ENCODE measurements at places on chromosomes 16 and 17. TPM values are rescaled to one million over a fixed set of nuclear protein-coding genes. Genes with fewer than 3 reads are reported as not detected.

The NUDT7 gene
- total RNA-seq: 11.1 TPM

The FNDC8 gene
- not detected for total RNA-seq

The TEKT5 gene
- total RNA-seq: not detected

The TM4SF5 gene
- total RNA-seq: not detected

The ARL16 gene
- 44.2 TPM for total RNA-seq

The AFMID gene
- total RNA-seq: 12.3 TPM

The PPP1R1B gene
- 22.6 TPM for total RNA-seq

The KCTD11 gene
- total RNA-seq: 9.1 TPM

The CCL3 gene
- total RNA-seq: 10.8 TPM

The COG4 gene
- total RNA-seq: 41.3 TPM

The FBXW10B gene
- 4.9 TPM for total RNA-seq

- peaks cover 3% of the 10 kb centered on the region for H3K36me3 ChIP-seq
- no peaks in the 10 kb centered on the region for H3K27me3 ChIP-seq
- H3K4me3 ChIP-seq: peak overlapping the region; percentile 69
- H3K4me1 ChIP-seq: no peaks in the 10 kb centered on the region
Observed at GRCh38 chr17:30476726-30477082, 504 bp upstream of the GOSR1 start.

DNA sequence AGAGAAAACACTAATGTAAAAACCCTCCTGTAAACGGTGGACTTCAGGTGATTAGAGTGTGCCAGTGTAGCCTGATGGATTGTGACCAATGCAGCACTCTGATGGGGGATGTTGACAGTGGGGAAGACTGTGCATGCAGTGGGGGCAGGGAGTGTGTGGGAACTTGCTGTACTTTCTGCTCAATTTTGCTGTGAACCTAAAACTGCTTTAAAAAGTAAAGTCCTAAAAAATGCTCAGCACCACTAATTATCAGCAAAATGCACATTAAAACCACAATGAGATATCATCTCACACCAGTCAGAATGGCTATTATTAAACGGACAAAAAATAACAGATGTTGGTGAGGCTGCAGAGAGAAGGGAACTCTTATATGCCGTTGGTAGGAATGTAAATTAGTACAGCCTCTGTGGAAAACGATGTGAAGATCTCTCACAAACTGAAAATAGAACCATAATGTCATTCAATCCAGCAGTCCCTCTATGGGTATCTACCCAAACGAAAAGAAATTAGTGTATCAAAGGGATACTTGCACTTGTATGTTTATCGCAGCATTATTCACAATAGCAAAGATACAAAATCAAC lies 9.7 kb upstream of the ULK2 start:
- H3K36me3 ChIP-seq: no peaks in the 10 kb centered on the region
- no peaks in the 10 kb centered on the region for H3K4me1 ChIP-seq
- no peak overlapping the region for H3K27ac ChIP-seq
- no peaks in the 10 kb centered on the region for H3K27me3 ChIP-seq
- H3K4me3 ChIP-seq: no peak overlapping the region

DNA sequence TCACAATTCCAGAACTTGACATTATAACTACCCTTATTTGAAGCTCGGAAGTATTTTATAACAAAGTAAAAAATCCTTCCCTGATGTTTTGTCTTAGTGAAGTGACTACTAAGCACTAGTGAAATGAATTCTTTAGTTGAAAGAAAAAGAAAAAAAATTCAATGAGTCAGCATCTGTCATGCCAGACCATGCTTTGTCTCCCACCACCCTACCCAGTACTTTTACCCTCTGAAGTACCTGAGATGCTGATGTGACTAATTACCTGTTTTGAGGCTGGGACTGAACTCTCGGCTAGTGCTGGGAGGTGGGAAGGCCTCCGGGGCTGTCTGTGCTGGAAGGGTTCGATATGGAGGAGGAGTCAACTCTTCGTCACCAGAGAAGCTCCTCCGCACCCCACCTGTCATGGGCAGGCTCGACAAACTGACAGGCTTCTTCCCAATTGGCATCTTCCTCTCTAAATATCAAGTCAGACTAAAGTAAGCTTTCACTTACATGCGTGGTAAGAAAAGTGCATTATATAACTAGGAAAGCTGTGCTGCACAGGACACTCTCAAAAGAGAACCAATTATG lies 19.6 kb downstream of the NME2 start:
- H3K27me3 ChIP-seq: no peaks in the 10 kb centered on the region
- no peaks in the 10 kb centered on the region for H3K36me3 ChIP-seq
- no peak overlapping the region for H3K4me3 ChIP-seq
- H3K27ac ChIP-seq: no peak overlapping the region

- H3K4me3 ChIP-seq: peak overlapping the region; percentile 71
- H3K27ac ChIP-seq: no peak overlapping the region
- no peaks in the 10 kb centered on the region for H3K36me3 ChIP-seq
- no peak for DNase-seq
- H3K27me3 ChIP-seq: no peaks in the 10 kb centered on the region
Observed at GRCh38 chr16:23679274-23679985, 741 bp downstream of the PLK1 start.

- H3K4me1 ChIP-seq: peaks cover 6% of the 10 kb centered on the region
- peak overlapping the region; percentile 74 for H3K27ac ChIP-seq
- H3K27me3 ChIP-seq: no peaks in the 10 kb centered on the region
- H3K4me3 ChIP-seq: no peak overlapping the region
- H3K36me3 ChIP-seq: no peaks in the 10 kb centered on the region
Observed at GRCh38 chr17:1755827-1756262, 6.0 kb upstream of the SERPINF1 start.

DNA sequence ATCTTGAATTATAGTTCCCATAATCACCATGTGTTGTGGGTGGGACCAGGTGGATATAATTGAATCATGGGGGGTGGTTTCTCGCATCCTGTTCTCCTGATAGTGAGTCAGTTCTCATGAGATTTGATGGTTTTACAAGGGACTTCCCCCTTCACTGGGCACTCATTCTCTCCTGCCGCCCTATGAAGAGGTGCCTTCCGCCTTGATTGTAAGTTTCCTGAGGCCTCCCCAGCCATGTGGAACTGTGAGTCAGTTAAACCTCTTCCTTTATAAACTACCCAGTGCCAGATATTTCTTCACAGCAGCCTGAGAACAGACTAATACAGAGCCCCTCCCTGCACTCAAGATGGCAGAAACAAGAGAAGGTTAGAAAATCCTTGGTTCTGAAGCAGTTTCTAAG lies 26.4 kb downstream of the LDAF1 start:
- peaks cover 11% of the 10 kb centered on the region for H3K36me3 ChIP-seq
- no peak overlapping the region for H3K27ac ChIP-seq

GRCh38 chr17:21742326-21742725 lies 50.0 kb downstream of the KCNJ18 start:
- no peaks in the 10 kb centered on the region for H3K27me3 ChIP-seq
- no peaks in the 10 kb centered on the region for H3K36me3 ChIP-seq
- H3K27ac ChIP-seq: no peak overlapping the region
- DNase-seq: no peak
- no peaks in the 10 kb centered on the region for H3K4me1 ChIP-seq

GRCh38 chr17:64537488-64537887 lies 30.7 kb downstream of the CEP95 start:
- DNase-seq: no peak
- peaks cover 8% of the 10 kb centered on the region for H3K36me3 ChIP-seq
- H3K27ac ChIP-seq: no peak overlapping the region
- H3K4me3 ChIP-seq: no peak overlapping the region
- no peaks in the 10 kb centered on the region for H3K4me1 ChIP-seq

- no peak for DNase-seq
- H3K4me3 ChIP-seq: no peak overlapping the region
- H3K27ac ChIP-seq: no peak overlapping the region
- H3K4me1 ChIP-seq: no peaks in the 10 kb centered on the region
- no peaks in the 10 kb centered on the region for H3K36me3 ChIP-seq
- H3K27me3 ChIP-seq: no peaks in the 10 kb centered on the region
Observed at GRCh38 chr16:25265968-25266367, 8.3 kb upstream of the ZKSCAN2 start.

DNA sequence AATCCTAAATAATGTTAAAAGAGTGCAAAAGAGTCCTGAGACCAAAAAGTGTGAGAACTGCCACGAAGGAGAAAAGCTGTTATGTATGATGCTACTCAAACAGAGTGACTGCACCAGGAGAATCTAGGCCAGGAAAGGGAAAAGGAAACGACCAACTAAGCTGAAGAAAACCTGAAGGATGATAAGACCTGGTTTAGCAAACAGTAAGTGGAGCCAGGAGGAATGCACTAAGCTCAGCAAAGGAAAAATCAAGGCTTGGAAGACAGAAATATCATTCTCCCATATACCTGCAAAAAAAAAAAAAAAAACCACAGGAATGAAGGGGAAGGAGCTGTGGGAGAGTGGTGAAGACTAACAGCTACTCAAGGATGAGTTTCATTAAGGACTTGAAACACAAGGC lies 21.1 kb downstream of the CMC2 start:
- DNase-seq: no peak
- H3K4me1 ChIP-seq: no peaks in the 10 kb centered on the region
- H3K27ac ChIP-seq: no peak overlapping the region

DNA sequence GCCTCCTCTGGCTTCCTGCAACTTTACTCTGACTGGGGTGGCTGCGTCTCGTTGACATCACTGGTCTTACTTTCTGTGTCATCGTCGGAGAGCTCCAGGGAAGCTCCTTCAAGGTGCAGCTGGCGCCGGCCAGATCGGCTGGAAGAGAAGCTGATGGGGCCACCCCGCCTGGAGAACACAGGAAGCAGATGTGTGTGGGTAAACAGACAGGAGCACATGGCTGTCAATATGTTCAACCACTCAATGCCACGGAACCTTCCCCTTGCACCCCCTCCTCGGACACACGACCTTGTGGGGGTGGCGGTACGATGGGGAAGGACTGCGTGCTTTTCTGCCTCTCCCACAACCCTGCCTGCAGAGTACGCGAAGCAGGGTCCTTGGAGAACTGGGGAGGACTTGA lies 40.1 kb downstream of the NDEL1 start:
- H3K4me3 ChIP-seq: no peak overlapping the region
- peaks cover 12% of the 10 kb centered on the region for H3K4me1 ChIP-seq
- no peak for DNase-seq
- H3K27ac ChIP-seq: no peak overlapping the region

GRCh38 chr17:77869665-77870132 lies 88.8 kb upstream of the TNRC6C start:
- H3K36me3 ChIP-seq: no peaks in the 10 kb centered on the region
- H3K4me1 ChIP-seq: no peaks in the 10 kb centered on the region
- DNase-seq: no peak
- H3K27me3 ChIP-seq: no peaks in the 10 kb centered on the region
- no peak overlapping the region for H3K4me3 ChIP-seq
- H3K27ac ChIP-seq: no peak overlapping the region

- no peak for DNase-seq
- H3K36me3 ChIP-seq: no peaks in the 10 kb centered on the region
- no peaks in the 10 kb centered on the region for H3K4me1 ChIP-seq
Observed at GRCh38 chr16:73043828-73044467, 4.0 kb downstream of the ZFHX3 start.

GRCh38 chr16:83818276-83818675 lies 10.5 kb downstream of the HSBP1 start:
- H3K27ac ChIP-seq: no peak overlapping the region
- no peak for DNase-seq
- H3K4me3 ChIP-seq: no peak overlapping the region
- no peaks in the 10 kb centered on the region for H3K27me3 ChIP-seq
- H3K36me3 ChIP-seq: no peaks in the 10 kb centered on the region

DNA sequence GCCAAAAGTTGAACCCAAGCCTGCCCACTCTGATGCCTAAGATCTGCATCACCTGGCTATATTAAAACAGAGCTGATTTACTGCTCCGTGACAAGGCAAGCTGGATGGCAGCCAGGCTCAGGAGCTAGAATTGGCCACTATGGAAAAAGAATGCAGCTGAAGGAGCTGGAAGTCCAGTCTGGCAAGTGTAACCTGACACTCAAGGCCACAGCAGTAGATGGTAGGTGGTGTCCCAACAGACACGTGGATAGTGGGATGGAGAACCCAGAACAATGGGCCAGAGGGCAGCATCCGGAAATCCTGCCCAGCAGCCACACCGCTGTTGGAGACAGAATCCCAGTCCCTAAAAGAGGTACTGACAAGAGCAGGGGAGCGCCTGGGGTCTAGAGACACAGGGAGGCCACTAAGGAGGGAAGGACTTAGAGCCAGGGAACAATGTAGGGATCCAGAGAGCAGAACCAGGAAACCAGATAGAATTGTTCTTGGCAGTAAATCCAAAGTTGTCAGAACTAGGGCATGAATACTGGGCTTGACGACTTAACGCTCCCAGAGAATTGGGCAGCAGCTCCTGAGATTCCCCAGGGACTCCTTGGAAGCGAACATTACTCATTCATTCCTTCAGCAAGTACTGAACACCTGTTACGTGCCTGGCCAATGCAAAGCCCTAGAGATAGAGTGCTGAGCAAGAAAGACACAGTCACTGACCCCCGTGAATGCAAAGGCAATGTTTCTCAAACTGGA lies 85.7 kb downstream of the CDYL2 start:
- no peaks in the 10 kb centered on the region for H3K36me3 ChIP-seq
- peak overlapping the region; percentile 64 for H3K27ac ChIP-seq
- peak; percentile 83 for DNase-seq
- H3K4me3 ChIP-seq: no peak overlapping the region
- no peaks in the 10 kb centered on the region for H3K4me1 ChIP-seq

GRCh38 chr16:10782628-10783027 lies 36.0 kb downstream of the TVP23A start:
- no peak overlapping the region for H3K4me3 ChIP-seq
- no peaks in the 10 kb centered on the region for H3K27me3 ChIP-seq
- H3K36me3 ChIP-seq: no peaks in the 10 kb centered on the region

- peak; percentile 69 for DNase-seq
- H3K4me1 ChIP-seq: no peaks in the 10 kb centered on the region
Observed at GRCh38 chr16:54934481-54935265, 4.0 kb downstream of the IRX5 start.

DNA sequence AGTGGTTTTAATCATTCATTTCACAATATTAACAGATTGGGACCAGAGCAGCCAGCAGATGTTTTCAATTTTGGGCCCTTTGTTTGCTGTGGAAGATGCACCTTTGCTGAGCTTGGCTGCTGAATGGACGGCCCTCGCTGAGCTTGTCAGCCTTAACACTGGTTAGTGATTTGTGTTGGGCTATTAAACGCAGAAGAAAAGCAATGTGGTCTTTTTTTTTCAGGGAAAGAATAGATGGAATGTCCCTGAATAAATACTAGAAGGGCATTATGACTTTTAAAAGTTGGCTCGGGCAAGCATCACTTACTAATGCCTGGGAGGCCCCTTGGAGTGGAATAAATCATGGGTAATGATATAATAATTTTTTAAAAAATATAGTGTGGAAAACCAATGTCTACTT lies 297.0 kb downstream of the MAP2K6 start:
- H3K27ac ChIP-seq: no peak overlapping the region
- no peaks in the 10 kb centered on the region for H3K27me3 ChIP-seq
- H3K36me3 ChIP-seq: no peaks in the 10 kb centered on the region
- DNase-seq: no peak
- no peaks in the 10 kb centered on the region for H3K4me1 ChIP-seq

- H3K27me3 ChIP-seq: no peaks in the 10 kb centered on the region
- no peak overlapping the region for H3K27ac ChIP-seq
- H3K4me1 ChIP-seq: no peaks in the 10 kb centered on the region
- no peak overlapping the region for H3K4me3 ChIP-seq
Observed at GRCh38 chr16:20137194-20137593, 63.5 kb upstream of the GPR139 start.

GRCh38 chr17:44221084-44221861 lies 1.8 kb upstream of the UBTF start:
- H3K36me3 ChIP-seq: no peaks in the 10 kb centered on the region
- H3K27ac ChIP-seq: peak overlapping the region; percentile 98
- no peaks in the 10 kb centered on the region for H3K27me3 ChIP-seq

Data from breast epithelium (tissue), 4 donors.